Mesendoderm (in vitro differentiated cells): ENCODE measurements at places on chromosomes 6 and 20.

DNA sequence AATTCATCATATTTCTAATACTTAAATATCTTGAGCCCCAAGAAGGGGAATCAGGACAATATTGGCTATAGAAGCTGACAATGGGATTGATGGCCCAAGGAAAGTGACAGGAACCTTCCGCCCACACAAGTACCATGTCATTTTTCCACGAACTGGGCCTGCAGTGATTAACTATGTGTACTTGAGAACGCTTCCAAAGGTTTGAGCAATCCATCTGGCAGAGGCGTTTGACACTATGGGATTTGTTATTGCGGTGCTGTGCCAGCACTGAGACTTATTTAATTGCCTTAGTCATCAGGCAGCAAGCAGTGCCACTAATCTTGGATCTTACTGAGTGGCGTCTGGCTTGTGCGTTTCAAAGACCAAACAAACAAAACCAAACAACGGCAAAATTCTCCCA is 135.6 kb upstream of the UST start:
- DNase-seq: no peak

DNA sequence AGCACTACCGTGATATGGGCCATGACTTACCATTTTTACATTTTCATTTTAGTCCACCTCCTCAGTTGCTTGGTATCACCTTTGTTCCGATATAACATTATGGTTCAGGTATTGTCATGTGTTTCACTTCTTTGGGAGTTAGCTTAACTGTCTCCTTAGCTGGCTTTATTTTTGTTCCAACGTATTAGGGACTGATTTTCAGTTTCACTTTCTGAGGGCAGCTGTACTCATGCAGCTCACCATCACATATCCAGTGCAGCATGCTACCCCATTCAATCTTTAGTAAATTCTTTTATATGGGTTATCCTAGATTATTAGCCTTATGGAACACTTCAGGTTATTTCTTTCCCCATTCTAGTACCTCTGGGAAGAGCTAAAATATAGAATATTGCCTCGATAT is 362.2 kb upstream of the IRAK1BP1 start:
- DNase-seq: no peak

GRCh38 chr6:127200114-127200513 is 66.5 kb upstream of the RNF146 start:
- DNase-seq: no peak

DNA sequence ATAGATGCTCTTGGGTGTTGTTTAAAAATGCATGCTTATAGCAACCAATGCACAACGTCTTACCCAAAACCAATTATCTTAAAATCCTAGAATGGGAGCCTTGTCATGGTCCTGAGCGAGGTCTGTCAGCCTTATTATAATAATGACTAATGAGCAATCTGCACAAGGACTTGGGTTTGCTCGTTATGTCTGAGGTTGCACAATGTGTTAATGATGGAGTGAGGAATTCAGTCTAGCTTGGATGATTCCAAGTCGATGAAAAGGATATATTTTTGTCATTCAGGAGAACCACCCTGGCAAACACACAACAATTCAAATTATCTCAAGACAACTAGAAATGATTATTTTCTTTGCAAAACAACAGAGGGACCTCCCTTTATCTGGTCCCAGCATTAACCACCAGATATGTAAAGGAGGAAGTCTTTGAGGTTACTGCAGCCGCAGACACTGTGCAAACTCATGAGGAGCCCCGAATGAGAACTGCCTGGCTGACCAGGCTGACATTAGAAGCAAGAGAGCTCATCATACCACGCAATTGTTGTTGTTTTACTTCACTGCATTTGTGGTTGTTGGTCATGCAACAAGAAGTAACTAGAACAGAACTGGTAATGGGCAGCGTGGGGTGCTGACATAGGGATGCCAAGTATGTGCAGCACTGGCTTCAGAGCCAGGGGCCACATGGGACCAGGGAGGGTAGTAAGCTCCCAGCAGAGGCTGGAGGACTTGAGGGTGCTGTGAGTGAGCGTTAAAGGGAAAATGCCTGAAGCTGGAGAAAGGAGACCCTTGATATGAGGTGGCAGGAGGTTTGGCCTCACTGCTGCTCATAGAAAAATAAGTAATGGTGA is 488.3 kb downstream of the CDH26 start:
- DNase-seq: no peak

DNA sequence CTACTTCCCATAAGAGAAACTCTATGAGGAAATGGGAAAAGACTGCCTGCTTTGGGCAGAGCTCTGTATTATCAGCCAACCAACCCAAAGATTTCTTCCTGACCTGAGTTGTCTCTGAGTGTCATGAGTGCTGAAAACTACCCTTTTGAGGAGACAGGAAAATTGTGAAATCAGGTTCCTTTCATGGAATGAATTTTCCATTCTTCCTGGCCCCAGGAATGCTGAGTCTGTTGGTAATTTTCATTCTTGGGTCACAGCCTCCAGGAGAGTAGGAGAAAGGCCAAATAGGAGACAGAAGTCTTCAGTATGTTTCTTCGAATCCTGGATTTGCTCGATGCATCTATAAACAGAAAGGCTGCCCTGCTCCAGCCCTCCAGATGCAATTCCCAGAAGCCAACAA is 53.6 kb downstream of the SCML4 start:
- DNase-seq: no peak

DNA sequence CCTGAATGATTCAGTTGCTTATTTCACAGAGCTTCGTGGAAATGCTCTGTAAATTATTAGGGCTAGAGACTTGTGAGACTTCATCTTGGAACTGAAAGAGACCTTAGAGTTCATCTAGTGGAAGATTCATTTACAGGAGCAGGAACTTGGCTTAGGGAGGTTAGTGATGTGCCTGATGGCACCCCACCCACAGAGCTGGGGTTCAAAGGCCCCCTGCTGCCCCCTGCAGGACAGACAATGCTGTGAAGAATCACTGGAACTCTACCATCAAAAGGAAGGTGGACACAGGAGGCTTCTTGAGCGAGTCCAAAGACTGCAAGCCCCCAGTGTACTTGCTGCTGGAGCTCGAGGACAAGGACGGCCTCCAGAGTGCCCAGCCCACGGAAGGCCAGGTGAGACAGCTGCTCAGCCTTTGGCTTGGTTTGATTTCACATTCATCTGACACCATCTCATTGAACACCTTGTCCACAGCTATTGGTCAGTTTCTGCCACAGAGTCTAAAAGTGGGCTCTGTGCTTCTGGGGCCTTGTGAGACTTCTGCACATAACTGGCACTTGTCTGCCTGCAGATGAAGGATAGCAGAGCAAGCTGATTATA is 25.1 kb downstream of the MYBL2 start:
- DNase-seq: peak; percentile 67

DNA sequence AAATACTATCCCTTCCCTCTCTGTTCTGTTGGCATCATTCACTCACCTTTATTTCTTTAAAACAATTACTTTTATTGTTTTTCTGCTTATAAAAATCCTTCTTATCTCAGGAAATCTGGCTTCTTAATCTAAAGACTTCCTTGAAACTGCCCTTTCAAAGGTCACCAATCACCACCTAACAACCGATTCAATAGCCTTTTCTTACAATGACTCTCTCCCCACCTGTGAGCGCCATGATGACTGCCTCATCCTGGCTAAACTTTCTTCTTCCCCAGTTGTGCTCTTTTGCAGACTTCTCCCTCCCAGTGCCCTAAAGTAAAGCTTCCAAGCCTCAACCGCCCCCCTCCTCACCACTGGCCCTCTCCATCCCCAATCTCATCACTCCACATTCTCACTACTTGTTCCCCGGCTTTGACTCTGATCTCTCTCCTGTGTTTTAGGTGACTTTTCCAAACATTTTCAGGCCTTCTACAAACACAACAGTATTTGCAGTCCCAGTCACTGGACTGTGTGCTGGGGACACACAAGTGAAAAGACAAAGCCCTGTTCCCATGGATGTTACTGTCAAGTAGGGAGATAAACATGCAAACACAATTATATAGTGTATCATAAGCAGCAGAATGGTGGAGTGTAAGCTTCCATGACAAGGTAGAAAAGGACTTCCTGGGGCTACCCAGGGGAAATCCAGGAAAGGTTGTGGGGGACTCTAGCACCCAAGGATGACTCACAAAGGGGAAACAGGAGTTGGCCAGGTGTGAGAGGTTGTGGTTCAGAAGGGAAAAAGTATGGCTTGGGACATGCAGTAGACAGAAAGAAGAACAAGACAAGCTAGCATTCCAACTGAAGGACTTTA is 12.8 kb downstream of the NHSL1 start:
- DNase-seq: peak; percentile 81

- DNase-seq: peak; percentile 21
Measured at GRCh38 chr20:9515741-9516233, 1.4 kb downstream of the LAMP5 start.

- DNase-seq: peak; percentile 22
Measured at GRCh38 chr20:60117065-60117464, 158.8 kb downstream of the CDH26 start.

- no peak for DNase-seq
Measured at GRCh38 chr20:64080813-64081623, 1.1 kb downstream of the OPRL1 start.

GRCh38 chr6:151610326-151610725 is 116.5 kb downstream of the CCDC170 start:
- DNase-seq: no peak

- DNase-seq: peak; percentile 16
Measured at GRCh38 chr6:125746019-125746414, 3.4 kb upstream of the HEY2 start.

GRCh38 chr6:89385846-89386245 is 26.2 kb downstream of the RRAGD start:
- no peak for DNase-seq

- no peak for DNase-seq
Measured at GRCh38 chr6:140130074-140130473, 755.6 kb upstream of the CITED2 start.

GRCh38 chr6:44302856-44303255 is 10.3 kb downstream of the AARS2 start:
- DNase-seq: no peak

DNA sequence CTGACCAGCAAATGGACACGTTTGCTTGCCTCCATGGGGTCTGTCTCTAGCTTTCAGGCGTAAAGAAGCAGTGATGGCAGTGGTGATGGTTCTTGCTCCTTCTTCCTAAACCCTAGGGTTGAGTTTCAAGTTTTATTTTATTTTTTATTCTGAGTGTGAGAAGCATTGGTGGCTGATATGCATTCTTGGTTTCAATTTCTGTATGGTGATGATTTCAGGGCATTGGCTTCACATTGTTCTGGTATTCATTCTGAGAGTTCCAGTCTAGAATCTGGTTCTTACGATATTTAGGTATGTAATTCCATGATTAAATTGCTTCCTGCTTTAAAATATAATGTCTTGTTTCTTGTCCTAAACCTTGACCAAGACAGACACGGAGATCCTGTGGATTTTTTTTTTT is 444.5 kb upstream of the IMPG1 start:
- no peak for DNase-seq

GRCh38 chr6:108312605-108313004 is 17.8 kb downstream of the AFG1L start:
- no peak for DNase-seq

GRCh38 chr20:53829724-53830521 is 236.3 kb upstream of the ZNF217 start:
- DNase-seq: no peak

- DNase-seq: no peak
Measured at GRCh38 chr6:35016502-35017321, 124.4 kb downstream of the TCP11 start.

GRCh38 chr6:47064274-47064673 is 22.1 kb upstream of the ADGRF1 start:
- DNase-seq: no peak

GRCh38 chr20:33352258-33353012 is 48.9 kb downstream of the CDK5RAP1 start:
- peak; percentile 6 for DNase-seq

- DNase-seq: no peak
Measured at GRCh38 chr6:131730264-131730663, 19.4 kb upstream of the CTAGE9 start.

GRCh38 chr6:147547369-147547902 is 38.9 kb downstream of the SAMD5 start:
- DNase-seq: no peak

DNA sequence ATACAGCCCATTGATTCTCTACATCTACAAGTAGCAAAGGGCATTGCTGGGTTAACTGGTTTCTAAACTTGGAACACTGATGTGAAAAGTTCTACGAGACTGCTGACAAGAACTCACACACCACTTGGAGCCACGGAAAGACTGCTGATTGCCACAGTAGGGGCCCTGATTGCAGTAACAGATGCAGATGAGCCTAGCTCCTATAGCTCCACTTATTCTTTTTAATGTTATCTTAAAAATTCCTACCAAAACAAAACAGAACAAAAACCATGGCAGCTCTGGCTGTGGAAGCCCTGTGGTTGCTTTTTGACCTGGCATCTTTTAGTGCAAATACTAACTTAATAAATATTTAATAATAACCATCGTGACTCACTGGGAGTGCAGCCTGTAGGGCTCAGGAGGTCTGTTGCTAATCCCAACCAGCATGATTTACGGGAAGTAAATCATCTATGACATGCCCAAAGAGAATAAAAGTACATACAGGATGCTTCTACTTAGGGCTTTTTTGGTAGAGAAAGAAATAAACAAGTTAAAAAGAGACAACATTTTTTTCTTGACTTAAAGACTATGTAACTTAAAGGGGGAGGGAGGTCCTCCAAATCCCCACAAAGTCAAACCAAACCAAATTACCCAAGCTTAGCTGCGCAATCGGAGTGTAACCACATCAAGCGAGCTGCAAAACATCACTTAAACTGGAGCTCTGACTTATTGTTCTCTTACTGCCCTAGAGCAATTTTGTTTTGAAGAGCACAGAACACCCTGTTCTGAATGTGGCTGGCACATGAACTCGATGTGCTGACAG is 87.2 kb downstream of the FKBP5 start:
- DNase-seq: peak; percentile 92

- DNase-seq: no peak
Measured at GRCh38 chr6:336159-337114, 44.1 kb downstream of the DUSP22 start.

- no peak for DNase-seq
Measured at GRCh38 chr6:167709196-167709595, 117.5 kb upstream of the AFDN start.

GRCh38 chr20:63320041-63320511 is 27.1 kb downstream of the COL20A1 start:
- DNase-seq: no peak

GRCh38 chr6:43475516-43475915 is 1.9 kb upstream of the TJAP1 start:
- no peak for DNase-seq

GRCh38 chr6:127520066-127520465 is 931 bp upstream of the MTCL3 start:
- DNase-seq: peak; percentile 12

GRCh38 chr6:40720375-40720748 is 133.2 kb upstream of the LRFN2 start:
- DNase-seq: peak; percentile 50

GRCh38 chr6:165545806-165546205 is 117.2 kb downstream of the PDE10A start:
- no peak for DNase-seq

- no peak for DNase-seq
Measured at GRCh38 chr6:7148100-7148822, 40.5 kb downstream of the RREB1 start.

GRCh38 chr6:43840490-43841218 is 70.6 kb downstream of the VEGFA start:
- no peak for DNase-seq

GRCh38 chr6:119076576-119077390 is 1.7 kb downstream of the FAM184A start:
- DNase-seq: no peak
